Cortex of kidney (tissue), 1 donor: ENCODE measurements at places on chromosomes 3 and 15.

GRCh38 chr3:85594676-85595075, 635.9 kb downstream of the CADM2 start:
- no peak for DNase-seq

GRCh38 chr3:65582012-65582717, 456.6 kb downstream of the MAGI1 start:
- DNase-seq = no peak

- no peak for DNase-seq
Observed at GRCh38 chr3:16700651-16701050, 95.4 kb upstream of the DAZL start.

- no peak for DNase-seq
Observed at GRCh38 chr3:42092006-42092405, 849 bp downstream of the TRAK1 start.

DNA sequence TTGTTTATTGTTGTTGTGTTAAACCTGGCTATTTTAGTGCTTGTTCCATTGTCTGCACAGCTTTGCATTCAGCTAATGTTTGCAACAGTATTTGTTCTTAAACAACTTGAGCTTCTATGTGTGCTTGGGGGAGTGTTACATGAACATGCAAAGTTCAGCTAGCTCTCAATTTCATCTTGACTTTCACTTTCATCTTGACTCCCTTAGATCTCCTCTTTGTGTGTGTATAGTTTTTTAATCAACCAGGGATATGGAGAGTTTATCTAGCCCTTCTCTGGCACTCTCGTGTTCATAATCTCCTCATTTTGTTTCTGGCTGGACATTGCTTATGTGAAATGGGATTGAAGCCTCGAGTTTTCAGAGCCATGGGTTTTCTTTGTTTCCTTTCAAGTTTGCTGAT, 212.4 kb upstream of the ZBTB20 start:
- no peak for DNase-seq

DNA sequence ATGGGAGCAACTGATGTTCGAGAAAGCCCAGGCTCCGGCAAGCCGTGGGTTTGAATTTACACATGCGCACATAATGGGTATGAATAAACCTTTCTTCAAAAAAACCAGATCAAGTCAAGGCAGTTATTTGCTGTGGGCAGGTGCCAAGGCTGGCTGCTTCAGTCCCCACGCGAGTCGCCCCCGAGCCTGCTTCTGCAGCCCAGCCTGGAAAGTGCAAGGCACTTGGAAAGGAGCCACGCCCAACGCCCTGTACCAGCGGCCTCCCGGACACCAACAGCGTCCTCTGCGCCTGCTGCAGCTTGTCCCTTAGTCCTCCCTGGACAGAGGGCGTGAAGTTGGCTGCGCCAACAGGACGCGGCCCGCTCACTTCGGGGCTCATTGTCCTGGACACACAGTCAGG, 68.9 kb downstream of the KLF15 start:
- no peak for DNase-seq

DNA sequence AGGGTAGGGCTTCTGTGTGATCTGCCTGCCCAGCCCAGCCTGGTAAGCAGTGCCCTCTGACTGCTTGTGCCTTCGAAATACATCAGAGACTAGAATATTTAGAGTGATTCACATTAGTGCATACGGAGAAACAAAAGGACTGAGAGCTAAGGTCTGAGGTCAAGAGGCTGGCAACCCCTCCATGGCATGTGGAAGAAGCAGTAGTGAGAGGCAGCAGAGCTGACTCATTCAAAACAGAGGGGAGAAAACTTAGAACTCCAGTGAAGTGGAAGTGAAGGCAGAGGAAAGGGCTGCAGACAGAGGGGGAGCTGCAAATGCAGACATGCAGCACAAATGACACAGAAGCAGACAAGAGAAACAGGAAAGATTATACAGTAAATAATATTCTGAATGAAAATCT, 61.6 kb downstream of the ULK4 start:
- no peak for DNase-seq

GRCh38 chr3:134360046-134360445, 14.2 kb downstream of the AMOTL2 start:
- DNase-seq = no peak

GRCh38 chr15:75966073-75966472, 46.2 kb downstream of the NRG4 start:
- DNase-seq = no peak

DNA sequence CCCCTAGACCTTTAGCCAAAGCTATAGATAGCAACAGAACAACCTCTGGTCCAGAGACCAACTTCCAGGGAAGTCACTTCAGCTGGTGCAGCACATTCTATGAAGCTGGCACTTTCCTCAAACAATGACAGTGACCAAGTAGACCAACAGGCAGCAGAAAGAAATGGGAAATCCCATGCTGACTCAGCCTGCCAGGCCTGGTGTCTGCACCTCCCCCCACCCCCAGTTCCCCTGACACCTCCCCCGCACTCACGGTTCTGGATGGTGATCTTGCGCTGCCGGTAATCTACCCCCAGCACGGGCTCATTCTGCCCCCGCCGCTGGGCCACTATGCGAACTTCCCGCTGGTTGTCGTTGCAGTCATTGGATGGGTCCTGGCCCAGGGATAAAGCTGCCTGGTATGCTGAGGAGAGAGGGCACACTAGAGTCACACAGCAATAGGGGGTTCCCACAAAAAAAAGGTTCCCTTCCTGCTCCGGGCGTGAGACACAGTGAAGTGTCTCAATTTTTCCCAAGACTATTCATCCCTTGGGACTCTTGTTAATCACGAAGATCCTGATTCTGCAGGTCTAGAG, 17.0 kb downstream of the ILDR1 start:
- no peak for DNase-seq

GRCh38 chr3:45464336-45465170, 76.2 kb downstream of the LARS2 start:
- no peak for DNase-seq

- DNase-seq = no peak
Observed at GRCh38 chr3:71458895-71459294, 124.6 kb downstream of the FOXP1 start.

GRCh38 chr3:134486577-134487041, 752 bp downstream of the CEP63 start:
- DNase-seq = no peak

GRCh38 chr3:191306428-191306827, 22.8 kb upstream of the CCDC50 start:
- DNase-seq = no peak

- DNase-seq = no peak
Observed at GRCh38 chr3:37375184-37376127, 201.1 kb upstream of the LRRFIP2 start.

GRCh38 chr15:100383302-100384107, 41.7 kb upstream of the ADAMTS17 start:
- DNase-seq = no peak

DNA sequence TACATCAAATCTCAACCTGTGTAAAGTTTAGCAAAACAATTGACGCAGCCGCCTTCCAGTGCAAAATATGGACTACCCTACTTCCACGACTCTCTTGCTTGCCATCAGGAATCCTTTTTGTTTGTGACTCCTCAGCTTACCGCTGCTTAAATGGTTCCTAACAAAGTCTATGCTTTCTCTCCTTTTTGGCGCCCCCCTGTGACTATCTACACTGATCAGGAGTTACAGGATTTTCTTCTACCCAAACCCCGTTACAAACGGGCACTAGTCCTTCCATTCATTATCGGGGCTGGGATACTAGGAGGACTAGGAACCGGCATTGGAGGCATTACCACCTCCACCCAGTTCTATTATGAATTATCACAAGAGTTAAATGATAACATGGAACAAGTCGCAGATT, 184.0 kb downstream of the IGSF11 start:
- DNase-seq = no peak

DNA sequence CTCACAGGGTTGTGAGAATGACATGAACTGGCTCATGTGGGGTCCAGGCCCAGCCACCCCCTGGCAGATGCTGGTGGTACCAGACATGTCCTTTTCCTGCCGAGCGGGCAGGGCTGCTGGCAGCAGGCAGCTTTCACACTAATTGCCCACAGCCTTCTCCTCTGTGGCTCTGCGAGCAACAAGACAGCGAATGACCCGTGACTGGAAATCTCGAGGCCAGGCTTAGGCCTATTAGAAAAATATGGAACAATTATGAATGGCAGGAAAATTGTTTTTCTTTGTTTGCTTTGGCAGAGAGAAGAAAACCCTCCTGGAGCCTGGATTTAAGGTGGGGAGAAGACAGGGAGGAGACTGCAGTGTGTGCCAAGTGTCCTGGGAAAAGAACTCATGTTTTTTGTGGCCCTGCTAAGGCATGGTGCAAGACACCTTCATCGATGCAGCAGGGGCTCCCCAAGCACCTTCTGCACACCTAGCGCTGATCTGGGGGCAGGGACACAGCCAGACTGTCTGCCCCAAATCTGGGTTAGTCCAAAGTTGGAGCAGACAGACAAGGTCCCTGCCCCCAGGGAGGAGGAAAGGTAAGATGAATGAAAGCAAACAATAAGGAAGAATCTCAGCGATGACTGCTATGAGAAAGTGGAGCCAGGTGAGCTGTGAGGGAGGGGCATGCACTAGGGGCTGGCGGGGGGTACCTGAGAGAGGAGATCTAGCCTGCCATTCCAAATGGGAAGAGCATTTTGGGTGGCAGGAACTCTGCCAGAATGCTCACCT, 193.8 kb upstream of the TLE3 start:
- no peak for DNase-seq

- no peak for DNase-seq
Observed at GRCh38 chr3:156233876-156234275, 113.5 kb downstream of the KCNAB1 start.

DNA sequence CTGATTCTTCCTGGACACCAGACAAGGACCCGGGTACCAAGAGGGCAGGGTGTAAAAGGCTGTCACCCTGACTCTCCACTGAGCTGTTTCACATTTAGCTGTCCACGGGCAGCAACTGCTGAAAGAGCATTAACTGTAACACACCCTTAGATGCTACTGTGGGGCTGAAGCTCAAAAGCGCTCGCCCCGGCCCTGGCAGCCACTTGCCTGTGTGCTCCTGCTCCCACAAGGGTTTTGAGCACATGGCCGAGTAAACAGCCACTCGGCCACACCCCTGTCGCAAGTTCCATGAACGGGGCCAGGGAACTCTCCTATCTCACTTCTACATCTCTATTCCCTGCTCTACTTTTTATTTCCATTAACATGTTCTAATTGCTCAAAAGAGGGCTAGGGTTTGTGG, 421.7 kb downstream of the TUSC7 start:
- DNase-seq = no peak

DNA sequence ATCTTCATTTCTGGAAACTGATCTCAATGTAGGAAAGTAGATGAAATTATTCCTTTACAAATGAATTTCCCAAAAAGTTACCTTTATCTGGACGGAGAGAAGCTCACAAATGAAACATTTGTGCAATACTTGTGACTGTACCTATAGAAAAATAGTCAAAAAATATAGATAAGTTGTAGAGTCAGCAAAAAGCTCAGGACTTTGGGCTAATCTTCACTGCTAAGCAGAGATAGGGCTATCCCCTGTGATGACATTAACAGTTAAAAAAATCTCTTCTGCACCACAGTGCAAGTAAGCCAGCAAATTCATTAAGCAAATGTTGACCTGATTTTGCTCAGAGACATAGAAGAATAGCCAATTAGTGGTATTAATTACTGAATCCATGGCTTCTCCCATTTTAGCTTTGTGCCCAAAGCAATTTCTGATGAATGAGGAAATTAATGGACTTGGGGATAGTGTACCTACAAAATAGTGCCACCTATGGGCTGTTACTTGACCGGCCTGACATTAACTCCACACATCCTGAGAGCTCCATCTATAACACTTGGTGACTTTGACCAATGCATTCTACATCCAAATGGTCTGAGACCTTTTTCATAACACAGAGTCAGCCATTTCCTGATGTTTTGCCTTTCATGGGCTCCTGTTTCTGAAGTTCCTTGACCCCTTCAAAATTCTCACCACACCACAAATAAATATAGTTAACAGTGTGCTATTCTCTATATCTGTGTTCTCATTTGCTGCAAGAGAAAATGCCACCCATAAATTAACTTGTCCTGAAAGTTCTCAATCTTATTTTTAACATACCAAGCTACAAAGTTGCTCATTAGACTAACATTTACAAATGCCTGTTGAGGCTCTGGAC, 105.0 kb downstream of the SSR3 start:
- no peak for DNase-seq

GRCh38 chr3:10814623-10815022, 1.4 kb upstream of the SLC6A11 start:
- no peak for DNase-seq

GRCh38 chr3:48614044-48614443, 4.6 kb upstream of the UQCRC1 start:
- DNase-seq = no peak

- DNase-seq = no peak
Observed at GRCh38 chr15:29959384-29960137, 123.2 kb upstream of the GOLGA8J start.

DNA sequence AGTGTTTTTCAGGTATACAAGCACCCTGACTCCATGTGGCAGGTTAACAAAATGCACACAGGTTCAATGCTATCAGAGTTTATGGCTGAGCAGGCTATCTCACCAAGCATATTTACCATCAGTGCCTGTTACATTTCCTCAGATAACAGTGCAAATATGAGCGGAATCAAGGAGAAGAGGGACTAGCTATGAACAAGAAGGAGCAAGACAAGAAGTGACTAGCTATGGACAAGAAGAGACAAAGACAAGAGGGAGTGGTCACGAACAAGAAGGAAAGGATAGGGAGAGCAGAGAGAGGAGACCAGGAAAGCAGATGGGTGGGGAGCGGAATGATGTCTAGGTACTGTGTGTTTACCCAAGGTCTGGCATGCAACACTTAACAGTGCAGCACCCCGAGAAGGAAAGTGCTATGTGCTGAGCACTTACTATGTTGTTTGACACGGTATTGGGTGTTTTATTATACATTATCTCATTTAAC, 8.6 kb downstream of the ILDR1 start:
- no peak for DNase-seq

- DNase-seq = no peak
Observed at GRCh38 chr3:126540342-126540849, 16.4 kb downstream of the CHST13 start.

DNA sequence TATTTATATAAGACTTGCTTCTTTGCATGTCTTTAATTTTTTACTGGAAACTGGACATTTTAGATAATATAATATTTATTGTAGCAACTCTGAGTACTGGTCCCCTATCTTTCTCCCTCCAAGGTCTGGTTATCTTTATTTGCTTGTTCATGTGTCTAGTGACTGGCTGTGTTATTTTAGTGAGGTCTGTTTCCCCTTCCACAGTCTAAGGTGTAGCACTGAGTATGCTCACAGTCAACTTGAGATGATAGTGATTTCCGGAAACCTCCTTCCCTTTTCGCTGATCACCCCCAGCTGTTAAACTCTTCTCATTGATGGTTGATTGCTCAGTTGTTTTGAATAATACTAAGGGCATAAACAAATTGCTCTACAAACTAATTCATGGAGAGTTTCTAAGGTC, 37.0 kb downstream of the PCNP start:
- DNase-seq = no peak

GRCh38 chr3:113283306-113283705, 71.9 kb downstream of the BOC start:
- DNase-seq = no peak

DNA sequence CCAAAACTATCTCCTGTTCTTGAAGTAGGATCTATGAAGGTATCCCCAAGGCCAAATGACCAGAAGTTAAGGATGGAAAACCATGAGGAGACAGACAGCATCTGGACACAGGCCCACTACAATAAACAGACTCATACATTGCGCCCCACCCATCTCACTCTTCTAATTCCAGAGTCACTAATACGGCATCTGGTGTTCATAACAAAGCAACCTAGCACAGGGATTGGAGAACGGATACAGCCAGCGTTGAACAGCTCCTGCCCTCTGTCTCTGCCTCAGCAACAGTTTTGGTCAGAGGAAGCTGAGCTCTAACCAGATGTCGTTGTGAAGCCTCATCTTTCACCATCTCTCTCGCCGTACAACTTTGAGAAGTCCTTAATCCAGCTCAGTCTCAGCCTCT, 44.5 kb upstream of the CCDC80 start:
- no peak for DNase-seq
